ENCODE measurements at places on chromosomes 7 and 10. TPM values are rescaled to one million over a fixed set of nuclear protein-coding genes. Genes with fewer than 3 reads are reported as not detected.

DNA sequence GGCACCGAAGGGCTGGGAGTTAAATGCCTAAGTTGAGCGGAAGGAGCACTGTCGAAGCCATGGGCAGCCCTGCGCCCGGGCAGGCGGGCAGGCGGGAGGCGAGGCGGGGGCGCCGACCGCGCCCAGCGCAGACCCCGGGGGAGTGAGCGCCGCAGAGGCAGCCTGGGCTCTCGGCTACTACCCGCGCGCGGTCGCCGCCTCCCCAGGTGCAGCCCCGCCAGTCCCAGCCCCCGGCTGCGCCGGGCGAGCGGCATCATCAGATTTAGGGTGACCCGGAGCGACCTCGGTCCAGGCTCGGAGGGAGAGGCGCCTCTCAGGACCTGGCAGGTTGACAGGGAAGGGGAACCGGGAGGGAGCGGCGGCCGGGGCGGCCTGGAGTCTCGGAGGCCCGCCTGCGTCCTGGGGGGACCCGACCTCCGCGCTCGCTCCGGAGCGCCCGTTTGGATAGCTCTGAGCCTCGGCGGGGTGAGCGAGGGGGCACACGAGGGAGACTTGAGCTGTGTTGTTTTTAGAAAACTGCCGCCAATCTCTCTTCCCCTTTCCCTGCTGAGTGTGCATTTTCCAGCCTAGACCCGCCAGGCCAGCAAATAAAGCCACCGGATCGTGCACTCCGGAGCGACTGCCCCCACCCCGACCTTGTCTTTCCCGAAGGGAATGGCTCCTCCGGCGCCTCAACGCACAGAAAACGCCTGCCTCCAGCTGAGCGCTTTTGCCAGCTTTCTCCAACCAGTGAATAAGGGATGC lies 2.3 kb upstream of the NRP1 start:
- peak; percentile 52 for DNase-seq

Gene ANXA8
- 10.1 TPM for total RNA-seq

- DNase-seq = no peak
These were observed 3.5 kb downstream of the ELMO1 start for GRCh38 chr7:37445064-37445723.

Gene ZNF239
- total RNA-seq = 7.6 TPM

Gene WNT2
- total RNA-seq = 0.65 TPM

DNA sequence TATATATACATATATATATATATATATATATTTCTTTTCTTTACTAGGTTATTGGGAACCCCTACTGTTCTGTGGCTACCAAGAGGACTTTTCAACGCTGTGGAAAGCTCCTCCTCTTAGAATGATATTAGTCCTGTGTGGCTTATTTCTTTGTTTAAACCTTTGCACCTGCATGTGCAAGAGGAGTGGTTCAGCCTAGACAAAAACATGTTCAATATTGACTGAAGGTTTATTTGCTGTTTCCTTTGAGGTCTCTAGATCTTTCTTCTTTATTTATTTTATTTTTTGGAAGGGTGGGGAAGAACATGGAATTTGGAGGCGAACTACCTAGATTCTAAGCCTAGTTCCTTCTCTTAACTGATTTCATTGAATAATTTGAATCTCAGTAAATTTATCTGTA lies 118.1 kb downstream of the GNAT3 start:
- no peak for DNase-seq

- DNase-seq = peak; percentile 74
These were observed 227.4 kb downstream of the TCERG1L start for GRCh38 chr10:131083915-131084790.

GRCh38 chr7:77537136-77537777 lies at the start of gene PTPN12:
Gene PTPN12, plus strand, starts transcription at chr7:77537295. Its CDS starts 252 bp downstream, at chr7:77537547.
- no peak for DNase-seq

DNA sequence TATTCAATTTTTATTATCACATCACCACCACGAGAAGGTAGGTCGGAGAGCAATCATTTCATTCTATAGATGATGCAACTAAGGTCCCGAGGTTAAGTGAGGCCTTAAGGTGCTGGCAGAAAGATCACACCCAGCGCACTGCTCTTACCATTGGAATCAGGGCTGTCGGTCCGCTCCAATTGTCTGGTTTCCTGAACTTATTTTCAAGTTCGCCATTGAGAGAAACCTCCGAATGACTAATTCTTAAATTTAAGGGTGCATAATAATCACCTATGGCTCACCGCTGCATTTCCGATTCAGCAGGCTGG lies 625 bp upstream of the GSTO2 start:
- no peak for DNase-seq

Gene PDLIM1
- 17.7 TPM for total RNA-seq

Gene EMX2
- 3.9 TPM for total RNA-seq

- DNase-seq = no peak
These were observed 69.7 kb downstream of the ANLN start for GRCh38 chr7:36459236-36459960.

- no peak for DNase-seq
These were observed 4.5 kb upstream of the BLNK start for GRCh38 chr10:96275685-96276418.

Gene DOCK1
- 16.4 TPM for total RNA-seq

DNA sequence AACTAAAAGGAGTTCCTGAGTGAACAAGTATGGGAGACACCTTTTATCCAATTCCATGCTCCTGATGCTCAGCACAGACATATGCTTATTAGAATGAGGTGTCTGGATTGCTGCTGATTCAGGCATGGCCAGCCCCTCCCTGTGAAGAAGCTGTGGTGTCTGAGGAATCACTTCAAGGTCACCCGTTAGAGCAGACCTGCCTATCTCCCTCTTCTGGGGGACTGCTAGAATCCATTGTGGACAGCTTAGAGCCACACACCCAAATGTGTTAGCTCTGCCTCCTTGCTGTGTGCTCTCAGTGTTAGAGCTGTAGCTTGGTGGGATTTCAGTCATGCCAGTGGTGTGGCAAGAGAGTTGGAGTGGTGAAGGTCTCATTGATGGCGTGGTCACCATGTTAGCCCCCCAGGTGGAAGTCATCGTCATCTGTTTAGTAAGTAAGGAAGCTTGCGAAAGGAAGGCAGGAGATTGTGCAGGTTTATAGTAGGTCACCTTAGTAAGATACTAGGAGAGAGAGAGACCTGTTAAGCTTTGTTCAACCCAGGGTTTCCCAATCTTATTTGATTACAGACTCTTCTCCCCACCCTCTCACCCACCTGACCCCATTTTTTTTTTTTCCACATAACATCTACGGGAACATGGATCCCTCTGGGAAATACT lies 12.8 kb downstream of the PRXL2A start:
- no peak for DNase-seq

DNA sequence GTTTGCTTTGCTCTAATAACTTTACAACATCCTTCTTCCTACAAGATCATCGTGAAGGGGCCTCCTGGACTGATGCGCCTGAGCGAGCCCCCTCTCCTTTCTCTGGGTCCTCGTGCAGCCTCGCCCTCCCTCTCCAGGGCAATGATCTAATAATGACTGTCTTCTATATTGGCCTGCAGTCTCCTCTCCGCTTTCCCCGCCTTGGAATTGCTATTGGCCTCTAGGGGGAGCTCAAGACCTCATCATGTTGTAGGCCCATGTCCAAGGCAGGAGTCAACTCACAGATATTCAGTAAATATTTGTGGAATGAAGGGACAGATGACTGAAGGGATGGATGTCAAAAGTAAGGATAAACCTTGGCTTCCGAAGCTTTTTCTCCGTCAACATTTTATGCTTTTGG lies 1180.3 kb downstream of the TYW1 start:
- DNase-seq = peak; percentile 17

Gene NEBL
- not detected for total RNA-seq

Gene AP5Z1
- total RNA-seq = 40.0 TPM

Gene NT5C2
- total RNA-seq = 34.2 TPM

DNA sequence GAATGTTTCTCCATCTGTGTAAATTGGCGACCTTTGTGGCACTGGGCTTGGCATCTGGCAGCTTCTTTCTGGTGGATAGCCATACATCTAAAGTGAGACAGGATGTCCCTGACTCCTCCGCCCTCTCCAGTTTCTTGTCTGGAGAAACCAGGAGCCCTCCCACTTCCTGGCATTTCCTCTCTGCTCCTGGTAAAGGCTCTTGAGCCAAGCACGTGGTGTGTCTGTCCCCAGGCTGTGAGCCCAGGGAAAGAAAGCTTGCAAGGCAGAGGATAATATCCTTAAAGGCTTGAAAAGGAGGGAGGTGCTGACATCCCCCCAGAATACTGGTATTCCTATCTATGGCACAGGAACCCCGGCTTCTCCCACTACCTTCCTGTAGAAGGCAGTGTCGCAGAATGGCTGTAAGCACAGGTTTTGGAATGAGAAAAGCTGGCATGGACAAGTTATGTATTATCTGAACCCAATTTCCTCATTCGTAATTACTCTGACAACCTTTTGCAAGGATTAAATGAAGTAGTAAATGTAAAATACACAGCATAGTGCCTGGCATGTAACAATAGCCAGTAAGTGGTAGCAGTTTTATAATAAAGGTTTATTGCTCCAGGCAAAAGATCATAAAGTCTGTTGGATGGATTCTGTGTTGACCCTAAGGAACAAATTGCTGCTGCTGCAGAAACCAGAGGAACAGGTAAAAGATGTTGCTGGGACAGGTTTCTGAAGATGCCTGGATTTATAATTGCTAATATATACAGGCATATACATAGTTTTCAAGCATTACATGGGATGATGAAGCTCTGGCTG lies 11.8 kb upstream of the ACSL5 start:
- DNase-seq = peak; percentile 68

DNA sequence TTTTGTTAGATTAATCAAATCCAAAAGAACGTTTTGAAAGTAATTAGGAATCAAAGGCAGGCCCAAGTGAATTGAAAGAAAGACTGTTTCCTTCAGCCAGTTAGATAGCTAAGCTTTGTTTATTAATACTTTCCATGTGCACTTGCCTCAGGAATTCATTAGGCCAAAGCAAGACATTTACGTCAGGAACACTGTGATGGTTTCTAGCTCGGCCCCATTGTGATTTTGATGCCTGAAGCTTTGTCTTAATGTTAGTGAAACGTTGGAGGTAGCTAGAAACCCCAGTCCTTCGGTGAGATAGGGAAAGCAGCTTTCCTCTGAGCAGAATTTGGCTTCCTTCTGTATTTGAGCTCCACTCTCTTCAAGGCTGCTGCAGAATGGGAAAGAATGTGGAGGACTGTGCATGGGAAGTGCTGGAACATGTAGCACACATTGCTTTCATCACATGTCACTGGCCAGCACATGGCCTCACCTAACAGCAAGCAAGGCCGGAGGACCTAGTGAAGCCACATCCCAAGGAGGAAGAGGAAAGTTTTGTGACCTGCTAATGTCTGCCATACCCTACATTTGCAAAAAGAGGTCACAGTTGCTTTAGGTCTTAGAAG lies 64.1 kb downstream of the PCGF5 start:
- no peak for DNase-seq

Gene RBP3
- not detected for total RNA-seq

Gene PLXNA4
- 5.5 TPM for total RNA-seq

Gene IQCE
- total RNA-seq = 7.6 TPM

- DNase-seq = no peak
These were observed 275.9 kb downstream of the SKAP2 start for GRCh38 chr7:26588511-26588910.

- no peak for DNase-seq
These were observed 1164.7 kb upstream of the AUTS2 start for GRCh38 chr7:68433462-68434070.

GRCh38 chr10:23031318-23031717 lies 64.1 kb upstream of the MSRB2 start:
- DNase-seq = no peak

Gene DNAH11
- total RNA-seq = 30.2 TPM

Gene ING3
- 23.7 TPM for total RNA-seq

- peak; percentile 47 for DNase-seq
These were observed 19.7 kb downstream of the MXI1 start for GRCh38 chr10:110226926-110227641.

DNA sequence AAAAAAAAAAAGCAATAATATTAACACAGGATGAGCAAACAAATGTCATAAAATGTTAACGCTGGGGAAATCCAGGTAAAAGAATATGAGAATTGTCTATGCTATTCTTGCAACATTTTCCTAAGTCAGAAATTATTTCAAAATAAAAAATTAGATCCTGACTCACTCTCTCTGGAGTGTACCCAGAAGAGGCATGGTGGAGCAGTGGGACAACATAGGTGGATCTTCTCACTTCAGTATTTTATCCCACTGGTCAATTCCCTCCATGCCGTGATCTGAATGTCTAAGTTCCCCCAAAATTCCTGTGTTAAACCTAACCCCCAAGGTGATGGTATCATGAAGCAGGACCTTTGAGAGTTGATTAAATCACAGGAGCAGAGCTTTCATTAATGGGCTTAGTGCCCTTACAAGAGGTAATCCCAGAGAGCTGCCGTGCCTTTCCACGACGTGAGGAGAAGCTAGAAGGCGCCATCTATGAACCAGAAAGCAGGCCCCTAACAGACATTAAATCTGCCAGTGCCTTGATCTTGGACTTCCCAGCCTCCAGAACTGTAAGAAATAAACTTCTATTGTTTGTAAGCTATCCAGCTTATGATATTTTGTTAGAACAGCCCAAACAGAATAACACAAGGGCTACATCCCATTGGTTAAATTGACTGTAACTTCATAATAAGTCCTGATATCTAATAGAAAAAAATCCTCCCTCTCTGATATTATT lies 35.2 kb downstream of the USP6NL start:
- DNase-seq = no peak

- no peak for DNase-seq
These were observed 2.6 kb downstream of the CDHR1 start for GRCh38 chr10:84196941-84197340.

DNA sequence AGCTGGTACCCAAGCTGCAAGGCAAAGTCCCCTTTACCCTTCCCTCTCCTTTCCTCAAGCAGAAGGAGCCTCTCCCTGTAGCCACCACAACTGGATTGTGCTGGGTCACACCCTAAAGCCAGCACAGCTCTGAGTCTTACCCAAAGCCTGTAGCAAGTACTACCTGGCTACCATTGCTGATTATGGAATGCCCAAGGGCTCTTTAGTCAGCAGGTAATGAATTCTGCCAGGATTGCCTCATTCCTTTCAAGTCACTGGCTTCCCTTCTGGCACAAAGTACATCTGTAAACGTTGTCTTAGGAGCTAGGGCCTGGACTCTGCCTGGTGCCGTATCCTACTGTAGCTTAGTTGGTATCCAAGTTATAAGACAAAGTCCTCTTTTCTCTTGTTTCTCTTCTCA lies 52.0 kb downstream of the FAS start:
- no peak for DNase-seq

GRCh38 chr10:48609899-48610584 lies 5.2 kb upstream of the ARHGAP22 start:
- no peak for DNase-seq

All from Daoy (cell line).